ENCODE measurements at places on chromosomes 12 and 14.

DNA sequence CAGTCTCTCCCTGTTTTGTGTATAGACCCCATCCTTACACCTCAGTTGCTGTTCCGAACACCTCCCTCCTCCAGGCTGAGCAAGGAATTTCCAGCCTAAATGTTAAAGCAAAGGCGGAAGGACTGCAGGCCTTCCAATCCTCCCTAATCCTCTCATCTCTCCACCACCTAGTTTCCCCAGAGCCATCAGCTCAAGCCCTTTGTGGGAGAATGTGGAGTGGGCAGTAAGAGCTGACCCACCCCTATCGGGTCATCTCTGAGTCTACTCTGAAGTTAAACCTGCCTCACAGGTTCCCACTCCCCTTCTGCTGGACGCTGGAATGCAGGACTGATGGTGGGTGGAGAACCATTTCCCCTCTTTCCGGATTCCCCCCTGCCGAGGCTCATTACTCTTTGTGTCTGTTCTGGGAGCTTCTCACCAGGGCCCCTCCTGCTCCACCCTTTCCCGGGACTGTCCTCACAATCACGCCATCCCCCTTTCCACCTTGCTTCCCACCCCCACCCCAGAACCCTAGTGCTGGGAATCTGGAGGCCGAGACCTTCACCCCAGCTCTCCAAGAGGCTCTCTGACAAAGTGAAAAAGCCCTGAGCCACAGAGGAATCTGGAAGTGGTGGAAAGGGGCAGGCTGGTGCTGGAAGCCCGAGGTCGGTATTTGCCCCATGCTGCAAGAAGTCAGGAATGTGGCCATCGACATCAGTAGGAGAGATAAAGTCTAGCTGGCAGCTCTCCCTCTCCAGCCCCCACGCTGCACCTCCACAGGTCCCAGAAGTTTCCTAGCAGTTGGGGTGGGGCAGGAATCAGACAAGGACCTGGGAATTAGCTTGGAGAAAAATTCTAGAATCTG lies 3.3 kb upstream of the KRT18 start:
- no peak for DNase-seq

GRCh38 chr12:42789808-42790760 lies 200.5 kb upstream of the PRICKLE1 start:
- no peak for DNase-seq

DNA sequence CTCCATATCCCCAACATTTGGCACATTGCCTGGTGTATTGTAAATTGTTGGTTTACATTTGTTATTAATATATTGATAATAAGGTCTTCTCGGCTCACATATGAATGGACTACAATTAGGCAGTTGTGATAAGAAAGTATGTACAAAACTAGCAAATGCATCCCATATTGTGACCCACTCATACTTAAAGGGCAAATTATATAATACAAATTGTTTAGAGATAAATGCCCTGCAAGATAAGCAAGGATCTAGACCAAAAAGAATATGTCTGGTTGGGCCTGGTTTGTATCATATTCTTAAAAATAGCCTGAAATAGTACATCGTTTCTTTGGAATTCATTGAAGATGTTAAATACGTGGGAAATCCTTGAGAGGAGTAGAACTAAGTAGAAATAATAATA lies 151.3 kb downstream of the CNTN1 start:
- no peak for DNase-seq

- no peak for DNase-seq
These were observed 48.3 kb upstream of the ZFP36L1 start for GRCh38 chr14:68841016-68841809.

DNA sequence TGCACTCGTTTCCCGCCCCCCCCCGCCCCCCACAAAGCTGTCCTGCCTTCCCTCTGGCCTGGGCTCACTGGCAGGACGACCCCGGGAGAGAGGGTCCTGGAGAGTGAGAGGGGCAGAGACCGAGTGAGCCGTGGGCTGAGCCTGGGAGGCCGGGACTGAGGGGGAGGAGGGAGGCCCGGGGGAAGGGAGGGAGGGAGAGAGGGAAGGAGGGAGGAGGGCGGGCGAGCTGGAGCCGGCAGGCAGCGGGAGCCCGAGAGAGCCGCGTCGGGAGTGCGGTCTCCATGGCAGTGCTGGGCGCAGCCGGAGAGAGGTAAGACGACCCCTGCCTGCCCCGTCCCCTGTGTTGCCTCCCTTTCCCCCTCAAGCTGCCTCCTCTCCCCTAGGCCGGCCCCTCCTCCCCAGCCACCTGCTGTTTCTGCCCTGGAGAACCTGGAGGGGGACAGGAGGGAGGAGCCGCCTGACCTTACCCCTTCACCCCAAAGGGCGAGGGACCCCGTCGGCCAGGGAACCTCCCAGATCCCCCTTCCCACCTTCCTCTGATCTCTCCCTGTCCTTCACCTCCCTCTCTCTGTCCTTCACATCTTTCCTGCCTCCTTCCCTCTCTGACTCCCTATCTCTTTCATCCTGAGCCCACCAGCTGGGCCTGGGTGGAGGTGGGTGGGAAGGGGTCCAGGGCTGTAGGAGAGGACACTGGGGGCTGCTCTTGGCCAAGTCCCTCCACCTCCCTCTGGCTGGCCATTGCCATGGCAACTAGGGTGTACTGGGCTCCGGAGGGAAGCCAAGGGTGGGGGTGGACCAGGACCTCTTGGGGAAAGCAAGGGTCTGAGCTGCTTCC lies at the start of gene GPR162:
TSS of gene GPR162 (plus strand) at position 231 of the 835 bp plus-strand sequence. CDS start 2,078 bp downstream, outside the sequence.
- DNase-seq = no peak

- no peak for DNase-seq
These were observed 485 bp upstream of the PSME1 start for GRCh38 chr14:24135584-24135833.

DNA sequence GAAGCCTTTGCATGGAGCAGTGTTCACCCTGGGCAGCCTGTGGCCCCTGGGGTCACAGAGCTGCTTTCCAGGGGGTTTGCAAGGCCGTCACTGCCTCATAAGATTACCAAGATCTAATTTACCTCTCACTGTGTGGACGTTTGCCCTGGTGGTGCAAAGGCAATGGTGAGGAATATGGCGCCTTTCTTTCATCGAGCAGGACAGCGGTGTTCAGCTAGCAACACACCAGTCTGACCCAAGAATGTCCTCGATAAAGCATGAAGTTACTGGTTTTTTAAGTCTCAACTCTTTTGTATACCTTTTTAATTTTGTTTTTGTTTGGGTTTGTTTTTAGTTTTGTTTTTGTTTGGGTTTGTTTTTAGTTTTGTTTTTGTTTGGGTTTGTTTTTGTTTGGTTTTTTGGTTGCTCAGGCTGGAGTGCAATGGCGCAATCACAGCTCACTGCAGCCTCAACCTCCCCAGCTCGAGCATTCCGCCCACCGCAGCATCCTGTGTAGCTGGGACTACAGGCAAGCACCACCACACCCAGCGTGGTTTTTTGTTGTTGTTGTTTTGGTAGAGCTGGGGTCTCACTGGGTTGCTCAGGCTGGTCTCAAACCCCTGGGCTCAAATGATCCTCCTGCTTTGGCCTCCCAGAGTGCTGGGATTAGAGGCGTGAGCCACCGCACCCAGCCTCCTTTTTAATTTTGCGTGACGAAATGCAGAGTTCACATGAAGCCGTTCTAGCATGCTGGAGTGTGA lies 57.9 kb downstream of the PPP2R5C start:
- no peak for DNase-seq

Measured in activated CD8-positive, alpha-beta memory T cell treated with anti-CD3 and anti-CD28 coated beads for 1 hour (primary cell).